Bronchial epithelial cell (primary cell): ENCODE measurements at places on chromosomes 3 and 15. TPM values are rescaled to one million over a fixed set of nuclear protein-coding genes. Genes with fewer than 3 reads are reported as not detected.

DNA sequence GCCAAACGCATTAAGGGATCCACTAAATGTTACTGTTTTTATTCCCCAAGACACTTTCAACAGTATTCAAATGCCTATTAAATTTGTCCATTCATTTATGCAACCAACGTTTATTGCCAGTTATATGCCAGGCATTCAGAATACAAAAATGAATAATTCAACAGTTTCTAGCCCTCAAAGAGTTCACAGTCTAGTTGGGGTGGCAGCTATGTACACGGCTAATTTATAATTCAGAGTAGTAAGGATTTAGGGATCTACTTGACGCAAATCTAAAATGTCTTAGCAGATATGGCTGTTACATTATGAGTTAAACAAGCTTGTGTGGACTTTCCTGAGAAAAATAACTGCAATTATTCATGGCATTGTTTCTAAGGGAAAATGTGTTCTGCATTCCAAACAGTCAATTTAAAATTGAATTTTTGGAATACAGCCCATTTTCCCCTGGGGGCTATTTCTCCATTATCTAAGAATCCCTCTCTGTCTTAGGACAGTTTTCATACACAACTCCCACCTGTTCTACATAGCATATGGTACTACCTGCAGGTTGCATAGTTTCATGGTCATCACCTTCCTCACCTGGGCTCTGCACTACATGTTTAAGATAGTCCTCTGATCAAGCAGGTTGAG lies 11.5 kb upstream of the MSL2 start:
- DNase-seq: no peak

BUB1B gene
- 0.79 and 0.90 TPM in 2 replicates for total RNA-seq

GRCh38 chr3:1783995-1784394 lies 314.7 kb upstream of the CNTN4 start:
- no peak for DNase-seq

DNA sequence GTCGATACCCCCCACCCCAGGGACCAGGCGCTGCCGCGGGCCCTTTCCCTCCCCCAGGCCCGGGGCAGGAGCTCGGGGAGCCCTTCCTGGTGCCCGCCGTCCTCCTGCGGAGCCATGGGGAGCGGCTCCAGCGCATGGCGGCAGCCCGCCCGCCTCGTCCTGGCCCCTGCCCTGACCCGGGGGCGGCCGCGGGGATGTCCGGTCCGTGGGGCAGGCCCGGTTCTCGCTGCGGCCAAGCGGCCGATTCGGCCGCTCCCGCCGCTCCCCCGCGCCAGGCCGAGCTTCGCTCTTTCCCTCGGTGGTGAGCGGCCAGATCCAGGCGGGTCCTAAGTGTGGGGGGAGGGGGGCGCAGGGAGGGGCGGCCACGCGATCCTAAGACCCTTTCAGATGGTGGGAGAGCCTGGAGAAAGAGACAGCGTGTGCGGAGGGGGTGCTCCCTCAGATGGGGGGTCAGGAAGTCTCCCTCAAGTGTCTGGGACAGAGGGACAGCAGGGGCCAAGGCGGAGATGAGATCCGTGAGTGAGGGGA lies 1.3 kb downstream of the NEIL1 start:
- no peak for DNase-seq

- DNase-seq: no peak
Observed at GRCh38 chr3:51379746-51380455, 5.2 kb upstream of the MANF start.

STAB1 gene
- under 0.01 and 0.13 TPM in 2 replicates for total RNA-seq
